ENCODE measurements at places on chromosomes 1 and 21. TPM values are rescaled to one million over a fixed set of nuclear protein-coding genes. Genes with fewer than 3 reads are reported as not detected.

DNA sequence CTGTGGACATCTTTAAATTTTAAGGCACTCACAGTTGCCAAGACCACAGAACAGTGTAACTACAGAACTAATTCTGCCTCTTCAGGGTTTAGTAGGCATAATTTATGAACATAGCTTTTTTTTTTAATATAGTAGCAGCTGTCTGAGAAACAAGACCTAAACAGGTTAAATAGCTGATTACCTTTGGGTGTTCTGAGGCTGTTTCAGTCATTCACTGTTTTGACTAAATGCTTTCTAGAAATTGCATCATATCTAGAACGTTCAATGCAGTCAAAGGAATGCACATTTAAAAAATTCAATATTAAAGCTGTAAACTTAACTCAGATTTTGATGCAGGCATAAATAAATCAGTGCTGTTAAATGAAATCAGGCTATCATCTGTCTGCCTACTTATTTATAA, 101.6 kb downstream of the BRINP3 start:
- H3K36me3 ChIP-seq = no peaks in the 10 kb centered on the region
- H3K27ac ChIP-seq = no peak overlapping the region
- no peak for DNase-seq
- H3K4me1 ChIP-seq = no peaks in the 10 kb centered on the region
- H3K4me3 ChIP-seq = no peak overlapping the region

DNA sequence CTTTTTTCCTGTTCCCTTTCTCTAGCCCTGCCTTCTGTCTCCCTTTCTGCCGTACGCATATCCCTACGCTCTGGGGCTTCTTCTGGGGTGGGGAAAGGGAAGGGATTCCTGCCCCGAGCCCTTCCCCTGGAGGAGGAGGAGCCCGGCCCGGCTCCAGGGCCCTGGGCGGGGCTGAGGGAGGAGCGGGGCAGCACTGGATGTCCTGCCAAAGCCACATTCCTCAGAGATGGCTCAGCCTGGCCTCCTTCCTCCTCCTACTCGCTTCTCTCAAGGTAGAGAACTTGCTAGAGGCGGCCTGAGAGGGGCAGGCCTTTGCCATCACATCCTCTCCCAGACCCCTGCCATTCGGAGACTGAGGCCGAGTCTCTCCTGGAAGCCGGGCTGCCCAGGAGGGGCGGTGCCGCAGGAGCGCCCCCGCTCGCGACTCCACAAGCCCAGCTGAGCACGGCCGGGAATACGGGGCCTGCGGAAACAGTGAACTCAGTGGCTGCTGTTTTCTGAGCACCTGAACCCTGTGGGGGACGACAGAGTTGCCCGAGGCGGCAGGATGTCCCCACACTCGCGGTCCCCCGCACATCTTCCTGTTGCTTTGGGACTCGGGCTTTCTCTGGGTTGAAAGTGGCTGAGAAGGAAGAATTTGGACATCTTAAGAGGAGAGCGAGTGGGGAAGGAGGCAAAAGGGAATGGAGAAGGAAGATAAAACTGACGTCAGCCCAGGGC, 12.2 kb downstream of the ADAMTSL4 start:
- H3K27me3 ChIP-seq = no peaks in the 10 kb centered on the region
- peaks cover 3% of the 10 kb centered on the region for H3K36me3 ChIP-seq
- H3K27ac ChIP-seq = peak overlapping the region; percentile 100
- H3K4me1 ChIP-seq = peaks cover 43% of the 10 kb centered on the region
- DNase-seq = peak; percentile 64

DNA sequence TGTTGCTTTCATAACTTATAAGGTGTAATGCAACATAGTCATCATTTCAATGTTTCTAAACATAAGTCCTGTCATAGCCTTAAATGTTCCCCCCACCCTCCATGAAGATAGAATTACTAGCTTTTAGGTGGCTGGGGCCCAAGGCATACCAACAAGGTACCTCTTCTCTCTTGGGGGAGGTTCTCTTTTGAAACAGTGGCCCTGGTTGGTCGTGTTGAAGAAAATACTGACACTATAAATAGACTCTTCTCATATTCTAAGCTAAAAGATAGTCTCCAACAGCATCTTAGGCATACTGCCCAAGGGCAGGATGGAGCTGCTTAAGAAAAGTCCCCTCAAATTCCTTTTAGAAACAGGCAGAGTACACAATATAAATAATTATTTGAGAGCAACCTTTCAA, 255.0 kb downstream of the FAF1 start:
- H3K4me1 ChIP-seq = no peaks in the 10 kb centered on the region
- no peak overlapping the region for H3K27ac ChIP-seq
- no peaks in the 10 kb centered on the region for H3K36me3 ChIP-seq
- no peak overlapping the region for H3K4me3 ChIP-seq

The FALEC gene
- 0.37 TPM for total RNA-seq

All from activated T-helper 2 cell treated with anti-CD3 and anti-CD28 coated beads, Interferon-gamma antibody, Interleukin-2, Interleukin-4, amounts not matched to agents 10 μg/mL and 5 μg/mL and 100 μg/mL, durations not matched to agents 14 hours and 24 hours and 36 hours (primary cell).